ENCODE measurements at places on chromosomes 2 and 18.

- DNase-seq: no peak
These were observed 4.9 kb downstream of the ANTXR1 start for GRCh38 chr2:69017835-69018234.

DNA sequence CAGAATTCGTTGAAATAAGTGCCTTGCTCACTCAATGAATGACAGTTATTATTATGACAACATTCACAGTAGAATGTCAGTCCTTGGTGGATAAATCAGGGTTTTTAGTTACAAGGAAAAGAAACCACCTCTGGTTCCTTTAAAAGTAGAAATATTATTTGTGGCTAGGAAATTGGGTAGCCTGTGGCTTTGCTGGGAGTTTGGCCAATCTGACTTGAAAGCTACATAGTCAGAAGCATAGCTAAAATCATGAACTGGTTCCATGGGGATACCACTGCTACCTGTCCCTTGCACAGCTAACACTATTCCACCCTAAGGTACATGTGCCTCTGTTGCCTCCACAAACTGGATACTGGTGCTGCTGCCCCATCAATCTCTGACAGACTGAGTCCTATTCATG is 12.8 kb upstream of the SMCHD1 start:
- DNase-seq: no peak

DNA sequence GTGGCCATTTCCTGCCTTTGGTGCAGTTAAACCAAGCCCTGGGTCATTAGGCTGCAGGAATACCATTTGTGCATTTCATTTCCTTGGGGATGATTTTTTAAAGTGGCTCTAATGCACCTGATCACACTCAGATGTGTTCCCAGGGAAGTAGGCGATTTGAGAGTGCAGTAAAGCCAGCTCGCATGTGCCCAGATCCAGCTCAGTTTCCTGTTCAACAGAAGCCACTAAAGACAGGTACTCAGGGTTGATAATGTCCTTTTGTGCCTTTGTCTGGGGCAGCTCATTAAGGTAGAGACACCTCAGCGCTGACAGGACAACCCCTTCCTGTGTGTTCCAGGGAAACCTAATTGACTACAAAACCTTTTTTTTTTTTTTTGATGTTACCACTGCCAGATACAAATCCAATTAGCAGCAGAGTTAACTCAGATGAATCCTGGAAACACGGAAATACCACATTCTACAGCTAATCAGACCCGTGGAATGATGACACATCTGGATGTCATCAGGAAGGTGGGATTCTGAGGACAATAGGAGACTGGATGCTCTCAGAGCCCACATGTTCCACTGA is 15.2 kb upstream of the CHRNA1 start:
- DNase-seq: peak; percentile 54

DNA sequence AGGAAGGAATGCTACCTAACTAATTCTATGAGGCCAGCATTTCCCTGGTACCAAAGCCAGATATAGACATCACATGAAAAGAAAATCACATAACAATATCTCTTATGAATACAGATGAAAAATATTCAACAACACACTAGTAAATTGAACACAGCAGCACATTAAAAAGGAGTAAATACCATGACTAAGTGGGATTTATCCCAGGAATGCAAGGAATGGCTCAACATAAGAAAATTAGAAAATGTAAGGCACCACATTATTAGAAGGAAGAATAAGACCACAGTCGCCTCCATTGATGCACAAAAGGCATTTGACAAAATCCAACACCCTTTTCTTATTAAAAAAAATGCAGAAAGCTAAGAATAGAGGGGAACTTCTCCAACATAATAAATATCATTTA is 133.9 kb downstream of the TTC32 start:
- no peak for DNase-seq

DNA sequence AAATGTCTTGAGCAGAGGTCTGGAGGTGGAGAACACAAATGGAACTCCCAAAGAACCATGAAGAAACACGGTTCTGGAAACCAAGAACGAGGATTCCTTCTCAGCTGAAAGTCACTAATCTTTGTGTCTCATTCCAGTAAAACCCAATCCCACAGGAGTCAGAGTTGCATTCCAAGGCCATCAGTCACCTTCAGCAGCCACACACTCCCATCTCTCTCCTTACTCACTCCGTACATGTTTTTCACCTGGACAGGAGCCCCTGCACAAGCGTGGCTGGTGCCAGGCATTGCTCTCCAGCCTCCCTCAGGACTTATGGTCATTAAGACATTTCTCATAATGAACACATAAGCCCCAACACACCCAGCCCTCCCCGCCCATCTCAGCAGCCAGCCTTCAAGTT is 175.4 kb upstream of the SIX2 start:
- no peak for DNase-seq

GRCh38 chr2:3272761-3273160 is 104.9 kb downstream of the EIPR1 start:
- DNase-seq: no peak

DNA sequence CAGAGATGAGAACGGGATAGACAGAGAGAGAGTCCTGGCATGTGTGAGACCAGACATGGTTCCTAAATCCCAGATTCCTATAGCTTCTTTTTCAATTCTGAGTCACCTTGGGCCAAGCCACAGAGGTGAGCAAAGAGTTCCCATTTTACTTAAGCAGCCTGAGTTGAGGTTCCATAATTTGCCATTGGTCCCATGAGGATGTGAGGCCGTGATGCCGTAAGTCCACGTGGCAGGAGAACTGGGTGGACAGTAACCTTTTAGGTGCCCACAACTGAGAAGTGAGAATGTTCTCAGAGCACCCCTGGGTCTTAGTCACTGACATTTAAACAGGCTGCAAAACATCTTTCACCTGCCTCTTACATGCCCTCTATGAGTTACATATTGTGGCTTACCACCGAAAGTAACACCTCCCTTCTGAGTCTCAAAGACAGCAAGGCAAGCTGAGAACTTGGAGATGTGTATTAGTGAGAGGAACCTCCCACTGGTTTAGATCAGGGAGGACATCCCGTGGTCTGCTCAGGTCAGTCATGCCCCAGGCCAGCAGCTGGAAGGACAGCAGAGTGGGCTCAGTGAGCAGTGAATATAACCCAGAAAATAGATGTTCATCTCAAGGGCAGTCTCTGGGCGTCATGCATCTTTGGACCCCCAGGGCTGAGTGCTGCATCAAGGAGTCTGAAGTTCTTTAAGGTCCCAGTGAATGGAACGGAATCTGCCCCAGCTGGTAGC is 127.9 kb upstream of the LGALSL start:
- DNase-seq: no peak

DNA sequence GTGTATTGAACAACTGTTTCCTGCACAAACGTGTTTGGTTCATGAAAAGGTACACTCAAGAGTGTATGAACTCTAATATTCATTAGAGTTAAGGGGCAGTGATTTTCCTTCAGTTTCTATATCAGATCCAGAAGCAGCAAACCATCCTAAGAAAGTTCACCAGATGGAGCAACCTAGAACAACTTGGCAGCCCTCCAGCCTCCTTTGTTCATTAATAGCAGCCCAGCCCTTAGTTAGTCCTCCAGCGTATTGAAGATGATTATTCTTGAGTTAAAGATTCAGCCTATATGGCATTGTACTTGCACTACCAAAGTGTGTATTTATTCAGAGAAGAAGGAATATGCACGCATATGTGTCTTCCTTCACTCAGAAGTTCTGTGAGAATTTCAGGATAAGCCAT is 365.5 kb downstream of the SETBP1 start:
- DNase-seq: no peak

GRCh38 chr2:61733563-61733962 is 120.3 kb downstream of the FAM161A start:
- no peak for DNase-seq

DNA sequence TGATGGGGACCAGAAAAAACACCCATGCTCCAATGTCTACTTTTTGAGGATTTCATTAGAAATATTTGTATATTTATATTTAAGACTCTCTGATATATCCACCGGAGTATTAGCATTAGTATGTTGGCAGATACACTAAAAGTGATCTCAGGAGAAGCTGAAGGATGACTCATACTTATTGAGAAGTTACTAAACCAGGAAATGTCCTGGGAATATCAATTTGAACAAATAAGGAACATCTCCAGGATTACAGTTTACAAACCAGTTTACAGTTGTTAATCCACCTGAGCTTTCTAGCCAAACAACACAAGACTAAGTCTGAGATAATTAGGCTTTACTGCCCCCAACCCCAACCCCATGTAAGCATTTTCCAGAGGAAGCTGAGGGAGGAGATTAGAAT is 16.1 kb upstream of the DPP4 start:
- no peak for DNase-seq

GRCh38 chr2:191190435-191190834 is 39.6 kb upstream of the STAT4 start:
- DNase-seq: peak; percentile 16

DNA sequence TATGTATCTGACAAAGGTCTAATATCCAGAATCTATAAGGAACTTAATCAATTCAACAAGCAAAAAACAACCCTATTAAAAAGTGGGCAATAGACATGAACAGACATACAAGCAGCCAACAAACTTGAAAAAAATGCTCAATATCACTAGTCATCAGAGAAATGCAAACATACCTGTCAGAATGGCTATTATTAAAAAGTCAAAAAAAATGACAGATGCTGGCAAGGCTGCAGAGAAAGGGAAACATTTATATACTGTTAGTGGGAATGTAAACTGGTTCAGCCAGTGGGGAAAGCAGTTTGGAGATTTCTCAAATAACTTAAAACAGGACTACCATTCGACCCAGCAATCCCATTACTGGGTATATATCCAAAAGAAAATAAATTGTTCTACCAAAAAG is 21.6 kb downstream of the SESTD1 start:
- no peak for DNase-seq

GRCh38 chr2:189179570-189179950 is at the start of gene COL5A2:
COL5A2 (minus strand) TSS chr2:189179761; CDS start chr2:189179604, 157 bp downstream.
- no peak for DNase-seq

- DNase-seq: peak; percentile 30
These were observed at the start of gene LONRF2 for GRCh38 chr2:100321866-100322820. LONRF2 (minus strand) TSS chr2:100322501; CDS start chr2:100322093, 408 bp downstream.

- DNase-seq: no peak
These were observed 16.0 kb downstream of the EPG5 start for GRCh38 chr18:45951016-45951714.

GRCh38 chr2:40421631-40422297 is 30.1 kb downstream of the SLC8A1 start:
- no peak for DNase-seq

DNA sequence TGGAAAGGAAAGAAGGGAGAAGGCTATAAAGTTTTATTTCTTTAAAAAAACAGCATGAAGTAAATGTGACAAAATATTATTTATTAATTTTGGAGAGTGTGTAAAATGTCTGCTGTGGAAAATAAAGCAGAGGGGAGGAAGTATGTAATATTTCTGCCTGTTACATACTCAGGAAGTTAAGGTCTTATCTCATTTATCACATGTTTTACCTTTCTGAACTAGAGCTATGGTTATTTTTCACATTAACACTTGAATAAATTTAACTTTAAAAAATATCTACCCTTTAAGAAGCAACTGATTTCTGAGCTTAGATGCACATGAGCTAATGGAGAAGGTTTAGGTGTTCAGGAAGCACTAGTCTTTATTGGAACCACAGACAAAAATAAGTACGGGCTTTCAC is 148.3 kb downstream of the GRB14 start:
- DNase-seq: no peak

GRCh38 chr18:76715012-76715610 is 107.2 kb upstream of the ZNF236 start:
- no peak for DNase-seq

DNA sequence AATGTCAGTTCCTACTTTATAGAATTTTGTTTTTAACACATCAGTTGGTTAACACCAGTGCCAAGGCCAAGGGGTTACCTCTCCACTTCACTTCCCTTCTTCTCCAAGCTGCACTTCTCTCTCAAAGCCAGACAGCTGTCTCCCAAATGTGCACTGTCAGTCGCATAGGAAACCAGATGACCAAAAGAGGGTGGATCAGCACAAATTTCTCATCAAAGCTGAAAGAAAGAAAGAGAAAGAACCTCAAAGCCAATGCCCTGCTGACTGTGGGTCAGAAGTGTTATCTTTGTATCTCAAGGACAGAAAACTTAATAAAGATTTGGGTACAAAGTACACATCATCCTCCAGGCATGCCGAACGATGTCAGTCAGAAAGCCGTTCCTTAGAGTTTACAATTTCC is 32.2 kb downstream of the SPATS2L start:
- DNase-seq: no peak

DNA sequence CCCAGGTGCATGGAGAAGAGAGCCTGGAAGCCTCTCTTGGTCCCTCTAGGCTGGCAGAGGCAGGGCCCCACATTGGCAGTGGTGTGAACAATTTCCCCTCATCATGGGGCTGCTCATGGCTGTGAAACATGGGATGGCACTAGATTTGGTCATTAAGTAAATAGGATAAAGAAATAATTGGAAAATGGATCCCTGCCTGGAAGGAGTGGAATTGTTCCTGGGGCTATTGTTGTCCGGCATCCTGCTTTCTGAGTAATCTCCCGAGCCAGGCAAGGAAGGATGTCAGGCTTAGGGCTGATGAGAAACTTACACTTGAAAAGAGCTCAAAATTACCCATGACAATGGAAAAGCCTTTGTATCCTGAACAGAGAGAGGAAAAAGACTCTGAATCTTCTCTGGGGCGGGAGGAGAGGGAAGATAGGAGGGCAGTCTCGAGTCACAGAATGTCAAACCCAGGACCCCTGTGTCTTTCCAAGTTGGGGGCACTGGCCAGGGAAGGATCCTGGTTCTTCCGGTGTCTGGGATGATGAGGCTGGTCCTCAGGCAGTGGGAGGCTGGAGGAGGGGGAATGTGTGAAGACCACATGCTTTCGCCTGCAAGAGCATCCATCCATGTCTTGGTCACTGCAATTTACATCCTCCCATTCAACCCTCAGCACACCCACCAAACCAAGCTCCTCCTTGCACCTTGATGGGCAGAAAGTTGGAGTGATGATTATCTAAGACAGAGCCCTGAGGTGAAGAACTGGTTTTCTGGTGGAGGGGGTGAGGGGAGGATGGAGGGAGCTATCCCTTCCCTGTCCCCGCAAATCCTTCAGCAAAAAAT is 27.1 kb upstream of the STEAP3 start:
- DNase-seq: no peak

DNA sequence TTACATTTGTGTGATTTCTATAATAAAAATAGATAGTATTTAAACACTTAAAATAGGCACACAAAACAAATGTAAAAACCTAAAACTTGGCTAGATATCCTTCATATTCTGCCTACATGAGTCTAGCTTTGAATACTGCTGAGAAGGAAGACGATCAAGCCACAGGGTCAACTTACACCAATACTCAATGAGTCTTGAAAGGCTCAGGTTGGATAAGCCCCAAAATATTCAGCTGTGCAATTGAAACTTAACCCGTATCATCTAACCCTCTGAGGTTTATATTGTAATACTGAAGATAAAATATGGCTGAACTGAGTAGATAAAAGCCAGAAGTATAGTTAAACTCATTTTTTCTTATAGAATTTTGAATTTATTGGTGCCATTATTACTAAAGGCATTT is 313.0 kb upstream of the NRXN1 start:
- DNase-seq: no peak
